Effector memory CD8-positive, alpha-beta T cell (primary cell): ENCODE measurements at places on chromosomes 3 and 15.
A peak's percentile ranks its signal among the peaks of the same experiment; 100 is the strongest.

DNA sequence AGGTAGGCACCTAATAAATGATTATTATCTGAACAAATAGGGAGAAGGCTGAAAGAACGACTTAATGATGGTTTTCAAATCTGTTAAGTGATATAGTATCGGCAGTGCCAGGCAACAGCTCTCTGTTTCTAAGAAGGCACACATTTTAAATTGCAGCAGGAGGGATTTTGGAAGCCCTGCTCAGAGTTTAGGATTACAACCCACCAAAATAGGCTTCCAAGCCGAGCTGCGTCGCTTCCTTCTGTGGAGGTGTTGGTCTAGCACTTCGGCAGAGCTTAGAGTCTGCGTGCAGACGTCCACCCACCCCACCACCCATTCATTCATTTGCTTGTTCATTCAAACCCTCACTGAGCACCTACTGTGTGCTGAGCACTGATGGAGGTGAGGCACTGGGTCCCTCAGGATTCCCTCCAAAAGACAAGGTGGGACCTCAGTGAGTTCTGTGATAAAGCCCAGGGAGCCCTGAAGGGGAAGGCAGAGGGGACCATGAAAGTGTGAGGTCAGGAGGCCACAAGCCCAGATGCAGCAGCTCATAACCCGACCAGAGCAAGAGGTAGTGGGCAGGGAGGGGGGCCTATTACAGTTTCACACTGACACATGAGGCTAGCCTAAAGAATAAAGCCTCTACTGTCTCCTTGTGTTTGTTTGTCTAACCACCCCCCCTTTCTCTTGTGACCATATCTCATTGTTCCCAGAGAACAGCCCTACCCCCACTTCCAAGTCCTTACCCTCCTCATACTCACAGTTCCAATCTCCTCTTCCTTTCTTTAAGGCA lies 8.9 kb downstream of the ADCY5 start:
- DNase-seq: no peak

DNA sequence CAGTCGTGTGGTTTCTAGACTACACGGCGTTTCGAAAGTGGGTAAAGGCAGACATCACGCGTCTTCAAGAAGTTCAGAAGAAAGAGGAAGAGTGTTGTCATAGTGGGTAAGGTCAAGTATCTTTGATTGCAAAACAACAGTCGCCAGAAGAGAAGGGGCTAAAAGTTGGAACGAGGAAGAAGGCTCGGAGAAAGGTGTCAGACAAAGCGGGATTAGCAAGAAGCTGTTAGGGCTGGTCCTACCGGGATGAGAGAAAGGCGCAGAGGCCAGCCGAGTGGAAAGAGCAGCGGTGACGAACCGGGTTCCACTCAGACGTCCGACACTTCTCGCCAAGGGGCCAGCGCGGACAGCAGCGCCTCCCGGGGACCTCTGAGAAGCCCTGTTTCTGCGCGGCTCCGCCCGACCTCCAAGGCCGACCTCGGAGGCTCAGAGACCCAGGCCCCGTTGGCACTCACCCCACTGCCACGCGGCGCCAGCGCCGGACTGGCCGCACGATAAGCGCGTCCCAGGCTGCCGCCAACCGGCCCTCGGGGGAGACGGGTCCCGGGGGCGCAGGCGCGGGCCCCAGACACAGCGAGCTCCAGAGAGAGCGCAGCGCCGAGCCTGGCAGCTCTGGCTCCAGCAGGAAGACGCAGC lies 436 bp downstream of the ADPGK start:
- peak; percentile 20 for DNase-seq

GRCh38 chr3:185631508-185632206 lies 45.6 kb downstream of the SENP2 start:
- no peak for DNase-seq

DNA sequence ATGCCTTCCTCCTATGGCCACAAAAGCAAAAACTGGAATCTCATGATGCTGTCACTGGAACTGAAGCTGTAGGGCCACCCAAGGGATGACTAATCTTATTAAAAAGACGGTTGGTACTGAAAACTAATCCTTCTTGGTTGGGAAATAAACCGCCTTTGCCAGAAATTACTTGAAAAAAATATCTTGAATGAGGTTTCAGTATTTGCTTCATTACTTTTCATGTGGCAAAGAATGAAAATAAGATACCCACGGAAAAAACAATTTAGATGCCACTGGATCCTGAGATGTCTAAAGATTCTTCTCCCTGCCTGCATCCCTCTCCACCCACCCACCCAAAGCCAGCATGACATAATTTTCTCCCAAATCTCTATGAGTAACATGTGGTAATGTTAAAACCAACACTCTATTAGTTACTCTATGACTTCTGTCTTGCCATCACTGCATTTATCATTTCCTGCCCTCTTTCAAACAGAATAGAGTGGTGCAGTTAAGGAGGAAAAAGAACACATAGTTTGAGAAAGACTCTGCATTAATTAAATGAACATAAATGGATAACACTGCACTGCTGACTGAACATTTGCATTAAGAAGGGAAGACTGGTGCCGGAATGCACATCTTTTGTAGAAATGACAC lies 111.8 kb upstream of the DPH6 start:
- DNase-seq: no peak

GRCh38 chr15:47184003-47184907 lies 533.0 kb upstream of the SEMA6D start:
- DNase-seq: no peak
